ENCODE measurements at places on chromosomes 13 and 19.

GRCh38 chr19:17543986-17544385, 11.5 kb upstream of the COLGALT1 start:
- DNase-seq = no peak

GRCh38 chr13:65926750-65927171, 1303.4 kb downstream of the PCDH9 start:
- no peak for DNase-seq

- DNase-seq = peak; percentile 21
Measured at GRCh38 chr19:4633140-4633967, 6.0 kb upstream of the TNFAIP8L1 start.

GRCh38 chr19:6273701-6274601, 5.8 kb downstream of the MLLT1 start:
- DNase-seq = no peak

DNA sequence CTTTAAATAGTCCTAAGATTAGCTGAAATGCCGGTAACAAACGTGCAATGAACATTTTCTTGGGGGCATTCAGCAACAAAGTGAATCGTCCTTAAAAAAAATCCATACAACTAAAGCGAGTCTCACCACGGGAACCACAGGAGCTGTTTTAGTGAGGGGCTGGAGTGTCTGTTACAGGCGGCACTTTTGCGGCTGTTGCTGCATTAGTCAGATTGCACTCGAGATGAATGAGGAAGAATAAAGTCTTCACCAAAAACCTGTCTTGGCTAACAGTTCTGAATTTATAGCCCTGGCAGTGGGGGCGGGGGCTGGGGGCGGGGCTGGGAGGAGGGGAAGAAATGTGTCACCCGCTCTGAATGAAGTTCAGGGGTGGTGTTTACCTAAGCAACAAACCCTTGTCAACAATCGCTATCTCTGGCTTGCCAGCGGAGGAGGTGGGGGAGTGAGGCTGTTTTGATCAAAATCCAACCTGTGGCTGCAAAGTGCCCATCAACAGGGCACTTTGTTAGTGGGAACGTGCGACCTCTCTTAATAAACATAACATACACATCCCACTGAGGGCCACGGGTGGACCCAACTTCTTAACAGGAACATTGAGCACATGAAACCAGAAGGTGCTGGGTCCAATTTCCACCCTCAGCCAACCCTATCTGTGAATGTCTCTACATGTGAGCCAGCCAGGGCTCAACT, 44.5 kb downstream of the RFX2 start:
- peak; percentile 27 for DNase-seq

DNA sequence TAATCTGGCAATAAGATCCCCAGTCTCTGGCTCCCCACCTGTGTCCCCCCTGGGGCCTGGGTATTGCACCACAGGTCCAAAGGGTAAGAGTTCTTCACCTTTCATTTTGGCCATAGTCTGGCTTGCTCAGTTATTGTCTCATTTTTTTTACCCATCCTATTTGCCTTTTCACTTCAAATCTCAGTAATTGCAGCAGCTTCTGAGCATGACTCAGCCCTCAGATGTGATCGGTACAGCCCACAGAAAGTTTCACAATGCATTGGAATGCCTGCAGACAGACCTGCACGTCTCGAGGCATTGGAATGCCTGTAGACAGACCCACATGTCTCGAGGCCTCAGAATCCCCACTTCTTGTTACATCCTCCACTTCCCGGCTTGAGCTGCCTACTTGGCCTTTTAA, 173.6 kb downstream of the NUFIP1 start:
- peak; percentile 19 for DNase-seq

DNA sequence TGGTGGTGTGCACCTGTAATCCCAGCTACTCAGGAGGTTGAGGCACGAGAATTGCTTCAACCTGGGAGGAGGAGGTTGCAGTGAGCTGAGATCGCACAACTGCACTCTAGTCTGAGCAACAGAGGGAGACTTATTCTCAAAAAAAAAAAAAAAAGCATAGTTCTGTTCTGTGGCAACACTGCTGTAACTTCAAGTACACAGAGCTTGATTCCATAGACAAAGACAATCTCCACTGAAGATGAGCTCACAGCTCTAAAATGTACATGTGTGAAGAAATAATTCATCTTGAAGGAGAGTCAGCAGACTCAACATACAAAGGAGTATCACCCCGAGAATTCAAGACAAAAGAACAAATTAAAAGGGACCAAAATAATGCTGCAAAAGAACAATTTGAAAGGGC, 47.8 kb downstream of the KCTD15 start:
- DNase-seq = no peak
